Colonic mucosa (tissue), 4 donors: ENCODE measurements at places on chromosomes 2 and 18. TPM values are rescaled to one million over a fixed set of nuclear protein-coding genes. Genes with fewer than 3 reads are reported as not detected.

Gene KIAA2012
- total RNA-seq, result not detected

- no peaks in the 10 kb centered on the region for H3K36me3 ChIP-seq
- H3K4me3 ChIP-seq, result no peak overlapping the region
- no peaks in the 10 kb centered on the region for H3K4me1 ChIP-seq
- no peak for DNase-seq
These were observed 75.2 kb downstream of the MAP2 start for GRCh38 chr2:209499069-209499468.

DNA sequence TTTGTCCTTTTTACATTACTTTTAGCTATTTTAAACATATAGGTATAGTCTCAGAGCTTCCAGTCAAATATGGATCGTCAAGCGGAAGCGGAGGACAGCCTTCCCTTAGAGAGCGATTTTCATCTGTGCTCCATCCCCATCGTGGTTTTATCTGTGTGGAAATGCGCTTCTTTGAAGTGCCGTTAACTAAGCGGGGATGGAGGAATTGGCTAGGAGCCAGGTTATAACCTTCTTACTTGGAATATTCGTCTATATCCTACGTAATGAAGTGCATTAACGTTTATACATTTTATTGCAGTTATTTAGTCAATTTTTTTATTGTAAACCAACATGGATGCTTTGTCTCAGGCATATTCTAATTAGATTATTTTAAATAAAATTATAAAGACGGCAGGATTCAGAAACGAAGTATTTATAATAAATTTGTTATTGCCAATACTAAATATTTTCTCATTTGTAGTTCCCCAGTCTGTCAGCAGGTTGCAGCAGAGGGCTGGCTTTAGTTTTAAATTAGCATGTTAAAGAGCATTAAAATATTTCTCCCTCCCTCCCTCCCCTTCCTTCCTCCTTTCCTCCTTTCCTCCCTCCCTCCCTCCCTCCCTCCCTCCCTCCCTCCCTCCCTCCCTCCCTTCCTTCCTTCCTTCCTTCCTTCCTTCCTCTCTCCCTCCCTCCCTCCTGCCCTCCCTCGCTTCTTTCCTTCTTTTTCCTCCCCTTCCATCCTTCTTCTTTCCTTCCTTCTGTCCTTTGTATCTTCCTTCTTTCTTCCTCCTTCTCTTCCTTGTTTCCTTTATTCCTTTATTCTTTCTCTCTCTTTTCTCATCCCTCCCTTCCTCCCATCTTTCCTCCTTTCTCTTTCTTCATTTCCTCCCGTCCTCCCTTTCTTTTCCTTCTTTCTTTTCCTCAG lies 80.6 kb upstream of the DOCK10 start:
- H3K36me3 ChIP-seq, result no peaks in the 10 kb centered on the region
- DNase-seq, result peak; percentile 25
- H3K4me1 ChIP-seq, result no peaks in the 10 kb centered on the region
- no peaks in the 10 kb centered on the region for H3K27me3 ChIP-seq
- no peak overlapping the region for H3K4me3 ChIP-seq

GRCh38 chr2:25817630-25818029 lies 60.7 kb downstream of the ASXL2 start:
- H3K4me3 ChIP-seq, result no peak overlapping the region
- no peak for DNase-seq
- H3K36me3 ChIP-seq, result no peaks in the 10 kb centered on the region
- no peaks in the 10 kb centered on the region for H3K4me1 ChIP-seq
- H3K27me3 ChIP-seq, result no peaks in the 10 kb centered on the region
- no peak overlapping the region for H3K27ac ChIP-seq

DNA sequence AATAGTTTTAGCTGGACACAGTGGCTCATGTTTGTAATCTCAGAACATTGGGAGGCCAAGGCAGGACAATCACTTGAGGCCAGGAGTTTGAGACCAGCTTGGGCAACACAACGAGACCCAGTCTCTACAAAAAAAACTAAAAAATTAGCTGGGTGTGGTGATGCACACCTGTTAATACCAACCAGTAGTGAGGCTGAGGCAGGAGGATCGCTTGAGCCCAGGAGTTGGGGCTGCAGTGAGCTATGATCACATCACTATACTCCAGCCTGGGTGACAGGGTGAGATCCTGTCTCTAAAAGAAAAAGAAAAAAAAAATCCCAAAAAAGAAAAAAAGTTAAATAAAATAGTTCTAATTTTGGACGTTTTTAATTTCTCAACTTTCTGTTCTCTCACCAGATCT lies 68.7 kb downstream of the MAP4K3 start:
- no peak for DNase-seq
- no peaks in the 10 kb centered on the region for H3K36me3 ChIP-seq
- H3K4me1 ChIP-seq, result no peaks in the 10 kb centered on the region
- H3K27ac ChIP-seq, result no peak overlapping the region
- H3K4me3 ChIP-seq, result no peak overlapping the region
